ENCODE measurements at places on chromosomes 2 and 18.

- DNase-seq = peak; percentile 91
Observed at GRCh38 chr2:212030709-212031108, 507.9 kb downstream of the ERBB4 start.

DNA sequence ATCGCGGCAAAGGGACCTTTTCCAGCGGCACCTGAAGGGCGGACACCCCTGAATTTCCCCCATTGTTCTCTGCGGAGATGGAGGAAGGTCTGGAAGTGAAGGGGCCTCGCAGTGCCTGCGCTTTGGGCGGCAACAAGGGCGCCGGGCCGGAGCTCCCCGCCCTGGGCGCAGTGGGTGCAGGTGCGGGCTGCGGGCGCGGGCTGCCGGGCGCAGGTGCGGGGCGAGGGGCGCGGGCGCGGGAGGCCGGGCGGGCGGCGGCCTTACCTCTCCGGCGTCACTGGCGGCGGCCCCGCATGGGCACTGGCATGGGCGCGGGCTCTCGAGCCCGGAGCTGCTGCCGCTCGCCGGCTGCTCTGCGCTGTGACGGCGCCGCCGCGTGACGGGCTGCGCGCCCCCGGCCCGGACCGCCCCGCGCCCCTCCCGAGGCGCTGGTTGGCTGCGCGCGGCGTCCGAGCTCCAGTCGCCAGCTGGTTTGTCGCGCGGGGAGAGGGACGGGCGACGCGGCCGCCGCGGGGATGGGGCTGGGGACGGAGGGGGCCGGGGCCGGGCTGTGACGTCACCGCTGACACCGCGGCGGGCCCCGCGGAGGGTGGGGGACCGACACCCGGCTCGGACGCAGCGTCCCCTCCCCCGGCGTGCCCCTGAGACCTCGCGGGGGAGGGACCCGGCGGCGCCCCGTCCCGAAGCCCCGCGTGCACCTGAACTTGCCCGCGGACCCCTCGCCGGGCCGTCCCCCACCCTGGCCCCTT, at the start of gene KIF1A:
TSS of gene KIF1A (minus strand) at position 362 of the 749 bp plus-strand sequence. CDS start 22,467 bp downstream, outside the sequence.
- DNase-seq = peak; percentile 95

DNA sequence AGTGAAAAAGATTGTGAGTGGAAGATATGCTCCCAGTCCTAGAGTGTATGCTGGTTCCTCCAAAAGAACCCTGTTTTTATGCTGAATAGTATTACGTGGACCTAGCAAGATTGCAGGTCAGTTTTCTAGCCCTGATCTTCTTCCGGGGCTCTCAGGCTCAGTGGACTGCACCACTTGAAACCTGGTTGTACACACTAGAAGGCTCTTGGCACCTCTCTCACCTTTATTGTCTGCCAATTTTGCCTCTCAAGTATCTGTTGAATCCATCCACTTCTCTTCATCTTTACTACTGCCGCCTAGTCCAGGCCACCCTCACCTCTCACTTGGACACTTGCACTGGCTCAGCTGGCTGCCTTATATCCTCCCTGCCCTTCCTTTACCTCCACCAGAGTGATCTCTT, 16.8 kb downstream of the TTC39C start:
- DNase-seq = no peak

- DNase-seq = no peak
Observed at GRCh38 chr2:239832490-239833268, 192.5 kb downstream of the NDUFA10 start.

GRCh38 chr2:158113741-158114295, 12.1 kb downstream of the UPP2 start:
- DNase-seq = peak; percentile 17

DNA sequence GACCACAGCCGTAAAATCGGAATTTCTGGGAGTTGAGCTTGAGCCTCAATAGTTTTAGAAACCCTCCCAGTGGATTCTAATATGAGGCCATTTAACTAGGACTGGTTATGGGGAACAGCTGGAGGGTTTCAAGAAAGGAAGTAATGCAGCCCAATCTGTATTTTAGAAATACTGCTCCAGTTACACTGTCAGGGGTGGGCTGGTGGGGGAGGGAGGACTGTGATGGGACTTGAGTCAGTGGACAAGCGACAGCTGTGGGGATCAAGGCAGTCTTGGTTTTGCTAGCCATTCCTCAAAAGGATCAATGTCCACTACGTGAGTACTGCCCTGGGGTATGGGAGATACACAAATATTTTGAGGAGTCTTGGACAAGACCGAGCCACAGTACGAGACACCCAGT, 34.8 kb downstream of the ASB1 start:
- no peak for DNase-seq

DNA sequence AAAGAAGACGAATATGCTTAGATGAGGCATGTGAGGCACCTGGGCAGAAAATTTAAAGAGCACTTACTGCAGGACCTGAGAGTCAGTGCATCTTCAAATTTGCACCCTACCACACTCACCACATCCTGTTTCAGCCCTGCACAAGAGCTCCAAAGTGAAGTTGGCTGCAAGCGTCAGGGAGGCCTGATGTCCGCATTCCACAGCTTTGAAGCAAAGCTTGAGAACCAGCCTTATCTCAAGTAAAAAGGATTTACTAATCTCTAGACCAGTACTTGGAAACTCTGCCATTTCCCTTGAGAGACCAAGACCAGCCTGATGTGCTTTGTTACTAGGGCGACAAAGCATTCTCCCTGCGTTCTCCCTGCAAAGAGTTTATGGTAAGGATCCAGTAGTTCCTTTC, 3.4 kb upstream of the ASNSD1 start:
- DNase-seq = no peak

- DNase-seq = no peak
Observed at GRCh38 chr2:195613922-195614321, 43.1 kb upstream of the SLC39A10 start.

- no peak for DNase-seq
Observed at GRCh38 chr2:69285379-69285894, 101.6 kb downstream of the GFPT1 start.

DNA sequence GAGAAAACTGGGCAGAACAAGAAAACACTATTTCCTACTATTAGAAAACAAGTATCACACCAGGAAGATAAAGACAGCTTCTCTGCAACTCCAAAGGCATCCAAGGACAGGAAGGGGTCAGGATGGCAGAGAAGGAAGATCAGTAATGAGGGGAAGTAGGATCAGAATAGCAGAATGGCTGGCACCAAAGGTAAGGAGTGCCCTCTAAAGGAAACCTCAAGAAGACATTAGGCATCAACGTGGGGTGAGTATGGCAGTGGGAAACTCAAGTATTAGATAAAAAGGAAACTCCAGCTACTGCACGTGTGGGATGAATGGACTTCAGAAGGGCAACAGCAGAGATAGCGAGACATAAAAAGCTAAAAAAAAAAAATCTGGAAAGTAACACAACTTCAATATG, 25.9 kb downstream of the HDLBP start:
- DNase-seq = no peak

- DNase-seq = no peak
Observed at GRCh38 chr18:6917072-6917471, 187.6 kb downstream of the ARHGAP28 start.

GRCh38 chr2:43083710-43084698, 142.4 kb downstream of the ZFP36L2 start:
- DNase-seq = peak; percentile 3

- DNase-seq = no peak
Observed at GRCh38 chr2:133270550-133270949, 297.7 kb downstream of the NCKAP5 start.

DNA sequence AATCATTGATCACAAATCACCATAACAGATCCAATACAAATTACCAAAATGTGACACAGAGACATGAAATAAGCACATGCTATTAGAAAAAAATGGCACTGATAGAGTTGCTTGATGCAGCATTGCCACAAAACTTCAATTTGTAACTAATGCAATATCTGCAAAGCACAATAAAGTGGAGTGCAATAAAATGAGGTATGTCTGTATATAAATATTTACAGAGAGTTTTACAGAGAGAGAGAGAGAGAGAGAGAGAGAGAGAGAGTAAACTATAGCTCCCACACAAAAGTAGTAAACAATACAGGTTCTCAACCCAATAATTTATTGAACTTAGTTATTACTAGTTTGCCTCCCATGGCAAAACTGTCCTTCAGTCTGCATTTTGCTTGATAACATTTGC, 1807.0 kb downstream of the SUCLG1 start:
- no peak for DNase-seq

GRCh38 chr2:234328444-234328990, 168.4 kb downstream of the ARL4C start:
- no peak for DNase-seq

DNA sequence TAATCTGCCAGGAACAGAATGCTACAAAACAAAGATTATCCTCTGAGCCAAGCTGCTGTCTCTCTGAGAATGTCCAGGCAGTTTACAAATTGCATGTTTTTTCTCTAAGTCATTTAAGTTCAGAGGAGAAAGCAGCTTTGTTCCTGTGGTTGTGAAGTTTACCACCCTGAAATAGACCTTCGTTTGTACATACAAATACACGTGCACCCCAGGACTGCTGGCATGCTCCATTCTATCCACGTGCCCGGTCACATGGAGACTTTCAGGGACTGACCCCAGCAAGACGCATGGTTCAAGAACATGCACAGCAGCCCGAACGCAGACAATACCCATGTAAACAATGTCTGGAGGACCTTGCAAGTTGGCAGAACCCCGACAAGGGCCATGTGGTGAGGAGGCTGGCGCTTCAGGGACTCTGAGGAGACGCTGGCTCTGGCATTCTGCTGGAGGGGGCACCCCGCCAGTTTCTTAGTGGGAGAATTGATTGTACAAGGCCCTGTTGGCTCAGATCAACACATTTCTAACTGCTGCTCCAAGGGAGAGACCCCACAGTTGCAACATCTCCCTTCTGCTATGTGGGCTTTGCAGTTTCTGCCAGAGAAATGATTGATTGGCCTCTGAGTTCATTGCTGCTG, 33.3 kb downstream of the FAM178B start:
- no peak for DNase-seq

- DNase-seq = no peak
Observed at GRCh38 chr2:234679301-234679740, 182.4 kb upstream of the ARL4C start.

GRCh38 chr2:138272524-138273195, 228.9 kb upstream of the SPOPL start:
- DNase-seq = no peak

DNA sequence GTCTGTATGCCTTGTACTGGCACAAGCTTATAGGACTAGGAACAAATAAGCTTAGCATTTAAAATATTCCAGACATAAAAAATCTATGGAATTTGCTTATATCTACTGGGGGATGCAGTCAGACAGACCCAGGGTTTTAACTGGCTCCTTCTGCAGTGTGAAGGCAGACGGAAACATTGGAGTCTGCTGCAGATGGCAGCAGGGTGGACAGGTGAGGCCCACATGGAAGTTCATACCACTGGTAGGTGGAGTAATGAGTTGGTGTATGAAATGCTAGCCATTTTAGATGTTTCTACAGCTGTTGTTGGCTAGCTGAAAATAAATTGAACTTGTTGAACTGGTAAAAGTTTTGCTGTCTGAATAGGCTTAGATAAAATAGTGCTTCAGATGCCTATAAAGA, 17.7 kb downstream of the SPTBN1 start:
- DNase-seq = no peak

GRCh38 chr2:19360966-19361321, 2.5 kb upstream of the OSR1 start:
- no peak for DNase-seq

DNA sequence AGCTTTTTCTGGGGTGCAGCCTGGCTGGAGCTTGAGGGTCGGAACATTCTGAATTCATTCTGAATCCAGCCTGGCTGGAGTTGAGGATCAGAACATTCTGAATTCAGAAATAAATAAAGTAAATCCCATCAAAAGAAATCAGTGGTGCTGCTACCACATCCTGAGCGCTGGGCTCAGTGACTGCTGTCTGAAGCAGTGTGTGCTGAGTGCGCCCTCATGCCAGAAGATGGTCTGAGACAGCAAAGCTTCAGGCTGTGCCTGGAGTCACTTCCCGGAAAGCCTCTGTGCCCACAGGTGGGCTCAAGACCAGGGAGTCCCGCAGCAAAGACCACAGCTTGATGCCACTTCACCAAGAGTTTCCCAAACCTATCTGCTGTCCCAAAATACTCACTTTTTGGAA, 187.9 kb downstream of the VAPA start:
- DNase-seq = peak; percentile 22

DNA sequence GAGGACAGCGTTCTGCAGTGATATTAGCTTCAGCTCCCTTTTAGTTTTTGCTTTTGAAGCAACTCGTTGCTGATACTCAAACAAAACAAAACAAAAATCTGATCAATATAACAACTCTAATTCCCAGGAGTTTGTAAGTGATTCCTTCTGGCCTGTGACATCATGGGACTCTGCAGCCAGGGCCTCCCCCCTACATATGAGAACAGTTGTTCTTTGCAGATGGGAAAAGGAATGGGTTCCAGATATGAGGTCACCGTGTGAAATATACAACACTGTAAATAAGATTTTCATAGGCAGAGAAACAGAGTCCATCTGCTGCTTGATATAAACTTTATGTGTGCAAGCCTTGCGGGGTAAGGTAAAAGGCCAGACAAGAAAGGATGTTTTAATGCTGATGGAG, 56.7 kb downstream of the DIS3L2 start:
- no peak for DNase-seq

DNA sequence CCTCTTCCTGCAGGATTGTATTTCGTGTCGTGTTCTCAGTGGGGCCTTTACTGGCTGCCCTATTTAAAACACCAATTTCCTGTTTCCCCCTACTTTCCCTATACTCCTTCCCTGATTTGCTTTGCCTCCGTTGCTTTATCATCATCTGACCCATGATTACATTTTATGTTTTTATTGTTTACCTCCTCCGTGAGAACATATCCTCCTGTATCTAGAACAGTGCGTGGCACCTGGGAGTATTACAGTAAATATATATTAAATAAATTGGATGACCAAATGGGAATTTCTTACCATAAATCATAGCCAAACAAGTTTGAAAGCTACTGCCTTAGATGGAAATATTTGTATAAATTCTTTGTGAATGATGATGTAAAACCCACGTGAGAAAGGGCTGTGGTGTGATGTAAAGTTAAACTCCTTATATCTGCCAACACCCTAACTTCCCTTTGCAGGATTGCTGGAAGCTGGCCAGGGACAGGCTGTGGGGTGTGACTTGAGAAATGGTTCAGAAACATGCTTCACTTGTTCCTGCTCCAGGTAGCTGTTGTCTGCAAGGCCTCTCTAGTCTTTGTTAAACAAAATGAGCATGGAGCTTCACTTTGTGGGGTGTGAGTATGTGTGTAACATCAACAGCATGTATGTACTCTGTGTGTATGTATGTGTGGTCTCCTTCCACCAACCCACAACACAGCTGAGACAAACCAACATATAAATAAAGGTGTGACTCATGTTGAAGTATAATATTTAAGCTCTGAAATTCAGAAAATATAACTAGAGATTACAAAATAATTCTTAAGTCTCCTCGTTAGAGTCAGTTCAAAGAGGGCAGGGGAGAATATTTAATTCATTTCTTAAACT, 40.3 kb downstream of the LHCGR start:
- no peak for DNase-seq

GRCh38 chr2:133078667-133079411, 408.8 kb upstream of the LYPD1 start:
- no peak for DNase-seq

DNA sequence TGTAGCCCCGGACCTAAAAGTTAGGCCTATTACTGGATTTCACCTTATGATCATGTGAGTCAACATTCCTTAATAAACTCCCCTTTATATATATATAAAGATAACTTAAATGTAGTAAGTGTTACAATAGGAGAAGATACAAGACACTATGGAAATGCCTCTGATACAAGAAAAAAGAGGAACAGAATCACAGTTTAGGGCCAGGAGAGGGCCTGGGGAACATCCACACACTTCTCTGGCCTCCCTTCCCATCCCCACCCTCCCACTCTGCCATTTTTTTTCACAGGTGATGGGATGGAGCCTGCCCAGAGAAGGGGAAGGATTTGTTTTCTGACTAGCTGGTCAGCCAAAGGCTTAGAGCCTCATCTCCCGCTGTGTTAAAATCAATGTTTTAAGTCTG, 6.4 kb downstream of the CDC42EP3 start:
- no peak for DNase-seq
